ENCODE measurements at places on chromosomes 2 and 18.
A peak's percentile ranks its signal among the peaks of the same experiment; 100 is the strongest.

GRCh38 chr2:187869195-187869594, 315.0 kb upstream of the TFPI start:
- DNase-seq: peak; percentile 80

DNA sequence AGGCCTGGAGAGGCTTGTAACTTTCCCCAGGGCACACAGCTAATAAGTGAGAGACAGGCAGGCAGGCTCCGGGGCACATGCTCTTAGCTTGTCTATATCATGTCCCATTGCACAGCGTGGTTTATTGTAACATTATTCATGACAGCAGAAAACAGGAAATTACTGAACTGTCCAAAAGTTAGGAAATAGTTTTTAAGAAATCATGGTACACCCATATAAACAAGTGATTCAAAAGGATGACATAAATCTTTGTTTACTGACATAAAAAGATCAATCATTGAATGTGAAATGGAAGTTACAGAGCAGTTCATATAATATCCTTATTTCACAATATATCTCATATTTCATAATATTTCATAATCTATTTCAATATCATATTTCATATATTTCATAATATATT, 34.3 kb upstream of the TXNDC2 start:
- DNase-seq: no peak

GRCh38 chr2:202014759-202015211, 18.9 kb upstream of the FZD7 start:
- DNase-seq: no peak

- DNase-seq: no peak
Measured at GRCh38 chr2:1037066-1037465, 86.4 kb downstream of the SNTG2 start.

DNA sequence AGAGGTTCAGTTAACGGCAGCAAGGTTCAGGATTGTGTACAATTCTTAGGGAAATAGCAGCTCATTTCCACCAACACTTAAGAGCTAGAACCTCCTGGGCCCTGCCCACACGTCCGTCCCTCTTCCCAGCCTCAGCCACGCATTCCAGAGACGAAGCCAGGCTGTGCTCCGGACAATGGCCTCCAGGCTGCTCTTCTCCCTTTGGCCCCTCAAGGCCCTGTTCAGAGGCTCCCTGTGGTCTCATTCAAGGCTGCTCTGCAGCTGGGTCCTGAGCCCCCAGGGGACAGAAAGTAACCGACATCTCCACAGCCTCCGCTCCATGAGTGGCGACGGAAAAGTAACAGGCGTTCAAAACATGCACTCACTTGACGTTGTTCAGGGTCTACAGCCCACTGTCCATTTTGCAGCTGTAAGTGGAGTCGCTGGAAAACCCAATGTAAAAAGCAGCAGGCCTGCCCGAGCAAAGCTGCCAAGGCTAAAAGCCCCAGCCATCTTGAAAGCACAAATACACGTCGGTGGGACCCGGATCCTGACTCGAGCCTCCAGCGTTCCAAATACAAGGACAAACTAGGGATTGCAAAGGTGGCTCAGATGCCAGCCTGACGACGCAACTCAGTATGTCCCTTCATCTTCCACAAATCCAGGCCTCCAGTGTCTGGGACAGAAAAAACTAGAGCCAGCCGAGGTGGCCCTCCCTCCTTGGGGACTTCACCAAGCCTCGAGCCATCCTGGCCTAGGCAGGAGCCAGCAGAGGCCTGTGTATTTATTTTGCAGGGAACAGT, 76.9 kb downstream of the NDUFA10 start:
- no peak for DNase-seq

DNA sequence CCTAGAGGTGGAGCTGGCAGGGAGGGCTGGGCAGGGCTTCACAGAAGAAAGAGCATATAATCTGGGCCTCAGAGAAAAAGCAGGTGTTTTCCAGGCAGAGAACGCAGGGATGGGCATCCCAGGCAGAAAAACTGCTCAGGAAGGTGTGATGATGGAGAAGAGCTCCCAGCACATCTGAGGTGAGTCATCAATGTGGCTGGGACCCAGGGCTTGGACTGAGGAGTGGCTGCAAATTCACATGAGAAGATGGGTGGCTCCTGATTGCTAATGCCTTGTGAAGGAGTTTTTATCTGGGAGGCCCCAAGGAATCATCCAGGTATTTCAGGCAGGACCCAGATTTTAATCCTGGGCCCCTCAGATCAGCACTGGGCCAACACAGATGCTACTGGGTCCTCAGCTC, 10.2 kb downstream of the IL1F10 start:
- no peak for DNase-seq

DNA sequence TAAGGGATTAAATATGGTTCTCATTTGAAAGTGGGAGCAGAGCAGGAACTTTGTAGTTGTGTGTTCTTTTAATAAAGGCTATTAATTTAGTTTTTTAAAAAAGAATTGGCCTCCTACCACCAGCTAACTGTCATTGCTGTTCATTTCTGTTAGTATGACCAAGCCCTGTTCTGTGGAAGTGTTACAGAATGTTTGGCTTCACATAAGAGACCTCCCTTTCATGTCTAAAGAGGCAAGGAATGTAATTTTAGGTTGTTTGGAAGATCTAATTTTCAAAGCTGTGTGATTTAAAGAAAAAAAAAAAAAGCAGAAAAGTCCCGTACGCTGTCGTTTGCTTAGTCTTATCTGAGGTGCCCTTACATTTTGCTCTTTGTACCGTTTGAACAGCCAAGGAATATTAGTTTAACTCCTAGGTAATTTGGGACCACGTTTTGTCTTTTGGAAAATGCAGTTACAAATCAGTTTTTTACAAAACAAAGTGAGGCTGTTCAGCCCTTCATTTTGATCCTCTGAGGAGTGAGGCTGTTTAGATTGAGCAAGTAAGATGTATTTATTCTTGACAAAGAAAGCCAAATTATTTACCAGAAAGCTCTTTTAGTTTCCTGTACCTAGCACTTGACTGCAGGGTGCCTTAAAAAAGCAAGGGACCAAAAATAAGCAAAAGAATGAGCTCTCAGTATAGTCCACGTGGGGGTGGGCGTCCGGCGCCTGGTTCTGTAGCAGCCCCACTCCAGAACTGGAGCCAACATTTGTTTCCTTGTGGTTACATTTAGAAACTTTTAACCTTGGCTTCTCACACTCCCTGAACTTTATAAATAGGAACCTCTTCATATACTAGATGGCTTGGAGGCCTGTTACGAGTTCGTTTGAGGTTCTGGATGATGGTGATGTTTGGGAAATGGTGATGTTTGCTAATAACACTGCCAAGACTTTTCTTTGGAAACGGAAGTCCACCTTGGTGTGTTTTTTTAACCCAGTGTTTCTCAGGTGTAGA, 136.2 kb downstream of the FMNL2 start:
- DNase-seq: no peak

DNA sequence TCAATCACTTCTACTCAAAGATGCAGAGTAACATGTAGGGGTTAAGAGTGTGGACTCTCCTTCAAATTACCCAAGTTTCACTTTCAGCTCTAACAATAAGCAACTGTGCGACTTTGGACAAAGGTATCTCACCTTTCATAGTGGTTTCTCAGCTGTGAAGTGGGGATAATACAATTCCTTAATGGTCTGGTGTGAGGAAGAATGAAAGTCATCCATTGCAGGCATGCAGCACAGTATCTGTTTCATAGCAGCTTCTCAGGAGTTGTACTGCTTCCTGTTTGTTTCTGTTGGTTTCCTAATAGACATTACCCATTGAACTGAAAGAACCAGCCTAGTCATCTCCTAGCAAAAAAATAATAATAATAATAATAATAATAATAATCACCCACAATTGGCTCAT, 74.4 kb downstream of the DDX18 start:
- DNase-seq: peak; percentile 5

- DNase-seq: no peak
Measured at GRCh38 chr2:238336151-238336550, 15.8 kb downstream of the TRAF3IP1 start.

DNA sequence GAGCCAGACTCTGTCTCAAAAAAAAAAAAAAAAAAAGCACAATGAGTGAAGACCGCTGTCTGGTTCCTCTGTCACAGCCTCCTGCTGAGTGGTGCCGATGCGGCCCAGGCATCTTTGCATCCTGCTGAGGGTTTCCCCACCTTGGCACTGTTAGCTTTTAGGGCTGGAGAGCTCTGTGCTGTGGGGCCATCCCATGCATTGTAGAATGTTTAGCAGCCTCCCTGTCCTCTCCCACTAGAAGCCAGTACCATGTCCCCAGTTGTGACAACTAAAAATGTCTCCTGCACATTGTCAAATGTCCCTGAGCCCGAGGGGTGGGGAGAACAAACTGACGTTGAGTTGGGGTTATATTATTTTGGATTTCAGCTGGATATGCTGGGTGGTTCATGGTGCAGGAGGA, 7.9 kb upstream of the COLEC11 start:
- no peak for DNase-seq

- no peak for DNase-seq
Measured at GRCh38 chr2:47195148-47195547, 40.0 kb upstream of the STPG4 start.

GRCh38 chr2:128512379-128513115, 193.9 kb upstream of the HS6ST1 start:
- no peak for DNase-seq

- DNase-seq: peak; percentile 46
Measured at GRCh38 chr2:37896319-37896718, 28.8 kb upstream of the RMDN2 start.

GRCh38 chr2:57516698-57517340, 529.8 kb upstream of the VRK2 start:
- DNase-seq: peak; percentile 51

DNA sequence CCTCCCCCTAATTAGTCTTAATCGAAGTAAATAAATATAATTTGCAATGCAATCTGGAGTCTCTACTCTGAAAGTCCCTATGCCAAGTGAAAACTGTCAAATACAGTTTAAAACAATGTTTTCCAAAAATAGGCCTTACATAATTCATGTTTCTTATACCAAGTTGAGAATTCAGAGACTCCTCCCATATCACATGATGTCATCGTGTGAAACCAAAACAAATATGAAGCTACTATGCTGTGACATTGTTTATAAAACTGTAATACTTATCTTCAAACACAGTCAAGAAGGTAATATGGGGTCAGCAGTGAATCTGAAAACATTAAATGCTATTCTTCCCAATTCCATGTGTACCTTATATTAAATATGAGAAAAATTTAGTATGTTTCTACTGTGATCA, 940.2 kb upstream of the FANCL start:
- no peak for DNase-seq

DNA sequence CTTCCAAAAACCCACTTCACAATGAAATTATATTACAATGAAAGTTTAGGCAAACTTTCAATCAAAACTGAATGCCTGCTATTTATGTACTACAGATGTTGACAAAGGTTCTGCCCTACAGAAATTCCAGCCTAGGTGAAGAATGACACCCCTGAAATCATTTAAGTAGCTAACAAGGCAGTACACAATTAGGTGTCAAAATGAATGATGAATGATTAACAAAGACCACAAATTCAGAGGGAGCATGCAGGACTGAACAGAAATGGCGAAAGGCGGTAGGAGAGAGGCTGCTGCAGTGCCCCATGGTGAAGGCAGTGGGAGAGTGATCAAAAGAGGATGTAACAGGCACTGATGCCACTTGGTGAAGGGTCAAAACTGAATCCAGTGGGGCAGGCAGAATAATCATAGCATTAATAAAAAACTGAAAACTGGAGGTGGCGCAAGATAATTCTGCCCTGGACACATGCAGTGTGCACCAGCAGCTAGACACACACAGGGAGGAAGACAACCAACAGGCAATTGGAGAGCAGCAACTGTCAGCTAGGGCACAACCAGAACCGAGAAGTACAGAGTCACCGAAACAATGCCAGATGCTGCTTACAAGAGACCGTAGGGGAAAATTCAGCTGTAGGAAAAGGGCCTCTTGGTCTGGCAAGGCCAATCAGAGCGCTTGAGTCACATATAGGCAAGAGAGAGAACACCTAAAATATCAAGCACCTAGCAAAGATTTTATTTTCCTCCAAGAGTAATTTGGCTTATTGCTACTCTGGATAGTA, 4.5 kb downstream of the TMEM131 start:
- peak; percentile 75 for DNase-seq

- no peak for DNase-seq
Measured at GRCh38 chr2:224377751-224378700, 23.9 kb downstream of the FAM124B start.

GRCh38 chr2:241652142-241652541, 14.6 kb downstream of the ATG4B start:
- no peak for DNase-seq

- no peak for DNase-seq
Measured at GRCh38 chr2:232533944-232534710, 5.4 kb upstream of the CHRNG start.

DNA sequence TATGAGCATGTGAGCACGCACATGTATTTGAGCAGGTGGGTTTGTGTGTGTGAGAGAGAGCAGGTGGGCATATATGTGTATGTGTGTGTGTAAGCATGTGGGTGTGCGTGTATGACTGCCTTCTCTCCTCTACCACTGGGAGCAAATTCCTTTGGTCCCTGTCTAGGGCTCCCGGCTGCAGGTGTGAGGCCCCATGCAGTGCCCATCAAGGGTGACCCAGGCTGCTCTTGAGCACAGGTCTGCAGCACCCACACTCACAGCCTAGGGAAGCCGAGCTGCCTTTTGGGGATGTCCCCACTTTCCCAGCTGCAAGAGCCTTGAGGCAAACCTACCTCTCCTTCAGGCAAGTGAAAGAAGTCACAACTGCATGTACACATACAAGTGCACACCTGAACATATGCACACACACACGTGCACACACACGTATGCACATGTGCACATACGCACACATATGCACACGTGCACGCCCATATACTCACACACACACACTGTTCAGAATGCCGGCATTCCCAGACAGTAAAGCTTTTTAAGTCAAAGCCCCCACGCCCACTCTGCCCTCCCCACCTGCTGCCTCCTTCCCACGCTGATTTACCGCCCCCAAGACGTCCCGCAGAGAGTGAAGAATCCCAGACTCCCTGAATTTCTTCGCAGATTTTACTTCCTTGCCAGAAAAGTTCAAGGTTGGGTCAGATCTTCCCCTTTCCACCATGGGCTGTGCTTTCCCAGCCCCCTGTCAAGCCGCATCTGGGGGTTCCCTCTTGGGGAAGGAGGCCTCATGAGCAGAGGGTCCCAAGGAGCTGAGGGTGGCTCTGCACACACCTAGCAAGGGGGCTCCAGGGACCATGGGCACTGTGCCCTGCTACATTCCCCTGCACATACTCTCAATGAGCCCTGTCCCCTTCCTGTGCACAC, 170.6 kb downstream of the TWIST2 start:
- DNase-seq: no peak

- no peak for DNase-seq
Measured at GRCh38 chr2:53442783-53443182, 324.8 kb upstream of the CHAC2 start.

GRCh38 chr2:9380702-9381628, 42.4 kb downstream of the ITGB1BP1 start:
- no peak for DNase-seq

DNA sequence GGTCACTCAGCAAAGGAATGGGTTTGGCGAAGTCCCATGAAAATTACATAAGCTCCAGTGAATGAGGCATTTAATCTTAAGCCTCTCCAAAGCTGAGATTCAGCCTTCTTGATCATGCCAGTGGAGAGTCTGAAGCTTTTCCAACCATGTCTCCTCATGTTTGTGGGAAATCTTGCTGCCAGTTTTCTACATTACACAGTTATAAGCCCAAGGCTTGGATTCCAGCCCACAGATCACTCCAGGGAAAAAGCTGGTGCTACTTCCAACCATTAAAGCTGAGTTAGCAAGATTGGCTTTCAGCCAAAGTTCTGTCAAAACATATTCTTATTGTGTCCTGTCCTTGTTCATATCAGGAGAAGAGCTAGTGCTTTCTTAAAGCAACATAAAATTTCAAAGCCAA, 293.8 kb downstream of the LRRTM4 start:
- no peak for DNase-seq
